ENCODE measurements at places on chromosomes 7 and 10.

GRCh38 chr7:134957005-134957404, 29.3 kb upstream of the AGBL3 start:
- DNase-seq, result no peak

- DNase-seq, result no peak
Observed at GRCh38 chr10:97570789-97571471, 1.6 kb upstream of the ANKRD2 start.

DNA sequence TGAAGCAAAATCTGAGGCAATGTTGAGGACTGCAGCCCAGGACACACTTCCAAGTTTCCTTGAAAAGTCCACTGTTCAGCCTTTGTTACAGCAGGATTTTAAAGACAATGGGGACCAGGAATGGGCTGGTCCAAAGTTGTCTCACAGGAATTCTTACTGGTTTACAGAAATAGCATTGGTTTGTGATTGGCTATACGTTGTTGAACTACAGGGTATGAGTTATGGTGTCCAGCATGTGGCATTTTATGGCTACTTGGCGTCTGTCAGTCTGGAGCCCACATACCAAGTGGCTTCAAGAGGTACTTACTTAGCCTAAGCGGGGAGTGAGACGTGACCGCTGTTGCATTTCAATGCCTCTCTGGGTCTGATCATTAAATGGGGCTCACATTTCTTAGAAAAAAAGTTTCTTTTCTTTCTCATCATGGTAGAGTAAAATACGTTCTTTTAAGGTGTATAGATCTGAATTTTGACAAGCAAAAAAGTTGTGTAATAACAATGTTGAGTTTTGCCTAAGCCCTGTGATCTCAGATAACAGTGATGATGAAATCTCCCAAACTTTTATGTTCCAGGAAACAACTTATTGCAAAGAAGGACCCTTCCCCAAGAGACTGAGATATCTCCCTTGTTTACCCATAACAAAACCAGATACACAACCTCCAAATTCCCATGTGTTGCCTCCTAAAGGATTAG, 100.0 kb upstream of the TRIM24 start:
- DNase-seq, result no peak

- peak; percentile 19 for DNase-seq
Observed at GRCh38 chr7:133434246-133434865, 181.5 kb downstream of the EXOC4 start.

GRCh38 chr10:119454316-119454715, 88.2 kb downstream of the RGS10 start:
- DNase-seq, result no peak

DNA sequence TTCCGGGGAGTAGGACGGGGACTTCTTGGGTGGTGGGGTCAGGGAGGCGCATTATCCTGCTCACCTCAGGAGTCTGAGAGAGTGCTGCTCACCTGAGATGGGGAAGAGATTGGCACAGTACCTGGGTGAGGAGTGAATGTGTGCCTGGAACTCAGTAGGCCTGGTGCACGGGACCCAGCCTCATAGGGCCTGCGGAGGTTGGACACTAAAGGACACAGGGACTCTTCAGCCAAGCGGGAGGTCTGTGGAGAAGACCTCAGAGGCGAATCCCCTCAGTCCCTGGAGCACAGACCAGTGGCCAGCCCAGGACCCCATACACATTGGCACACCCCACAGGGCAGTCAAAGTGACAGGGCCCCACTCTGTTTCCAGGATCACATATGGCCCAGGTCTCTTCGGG, 73.2 kb downstream of the OAT start:
- no peak for DNase-seq

DNA sequence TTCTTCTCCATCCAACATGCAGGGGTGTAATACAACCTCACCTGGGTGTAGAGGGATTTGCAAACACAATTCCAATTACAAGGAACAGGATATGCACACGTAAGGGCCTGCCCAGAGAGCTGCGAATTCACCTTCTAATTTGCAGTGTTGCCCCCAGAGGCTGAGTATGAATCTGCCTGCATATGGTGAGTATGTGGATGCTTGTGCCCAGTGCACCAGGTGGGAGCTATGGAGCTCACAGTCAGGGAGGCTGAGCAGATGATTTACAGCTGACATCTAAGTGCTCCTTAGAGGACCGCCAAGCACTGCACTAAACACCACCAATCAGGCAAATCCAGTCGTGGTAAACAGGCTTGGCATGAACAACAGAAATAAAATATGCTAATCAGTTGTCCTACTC, 132.0 kb downstream of the RELN start:
- DNase-seq, result no peak

DNA sequence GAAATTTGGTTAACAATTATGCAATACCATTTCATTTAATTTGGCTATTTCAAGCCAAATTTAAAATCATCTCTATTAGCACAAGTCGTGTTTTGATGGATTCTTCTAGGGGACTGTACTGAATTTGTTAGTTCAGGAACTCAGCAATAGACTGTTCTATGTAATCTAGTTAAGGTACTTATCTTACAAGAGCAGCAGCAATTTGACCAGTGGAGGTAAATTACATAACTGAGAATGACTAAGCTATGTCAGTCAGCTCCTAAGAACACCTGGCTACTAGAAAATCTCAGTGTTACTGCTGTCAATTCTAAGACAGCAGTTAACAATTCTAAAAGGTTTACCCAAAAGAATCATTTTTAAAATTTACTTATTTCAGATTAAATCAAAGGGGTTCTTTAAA, 513.9 kb upstream of the ZWINT start:
- DNase-seq, result no peak

GRCh38 chr7:12715372-12716133, 28.1 kb downstream of the ARL4A start:
- peak; percentile 88 for DNase-seq

DNA sequence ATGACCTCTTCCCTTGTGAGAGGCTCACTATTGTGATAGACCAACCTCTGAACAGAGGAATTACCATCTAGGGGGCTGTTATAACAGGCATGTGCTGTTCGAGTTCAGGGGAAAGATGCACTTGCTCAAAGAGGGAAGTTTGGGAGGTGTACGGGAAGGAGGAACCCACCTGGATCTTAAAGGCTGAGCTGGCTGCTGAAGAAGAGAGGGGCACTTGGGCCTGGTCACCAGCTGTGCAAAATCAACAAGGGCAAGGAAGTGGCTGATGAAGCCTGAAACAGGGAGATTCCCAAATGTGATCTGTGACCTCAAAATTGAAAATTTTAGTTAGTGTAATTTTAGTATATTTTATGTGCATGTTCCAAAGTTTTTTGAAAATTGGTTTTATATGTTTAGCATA, 407.2 kb downstream of the AUTS2 start:
- DNase-seq, result no peak

DNA sequence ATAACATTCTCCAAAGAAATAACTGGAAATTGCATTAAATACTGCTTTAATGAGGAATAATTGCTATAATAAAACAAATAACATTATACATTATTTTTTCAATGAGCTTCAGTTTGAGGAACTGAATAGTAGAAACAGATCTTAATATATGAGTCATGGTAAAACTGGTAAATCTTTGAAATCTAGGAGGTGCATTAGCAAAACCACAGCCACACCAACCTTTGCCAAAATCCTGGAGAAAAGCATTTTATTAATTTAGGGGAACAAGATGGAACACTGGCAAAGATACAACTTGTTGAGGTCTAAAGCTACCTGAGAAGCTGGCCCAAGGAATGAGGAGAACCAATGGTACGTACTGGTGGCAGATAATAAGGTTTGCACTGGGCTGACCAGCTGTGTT, 5.4 kb upstream of the ASL start:
- no peak for DNase-seq

DNA sequence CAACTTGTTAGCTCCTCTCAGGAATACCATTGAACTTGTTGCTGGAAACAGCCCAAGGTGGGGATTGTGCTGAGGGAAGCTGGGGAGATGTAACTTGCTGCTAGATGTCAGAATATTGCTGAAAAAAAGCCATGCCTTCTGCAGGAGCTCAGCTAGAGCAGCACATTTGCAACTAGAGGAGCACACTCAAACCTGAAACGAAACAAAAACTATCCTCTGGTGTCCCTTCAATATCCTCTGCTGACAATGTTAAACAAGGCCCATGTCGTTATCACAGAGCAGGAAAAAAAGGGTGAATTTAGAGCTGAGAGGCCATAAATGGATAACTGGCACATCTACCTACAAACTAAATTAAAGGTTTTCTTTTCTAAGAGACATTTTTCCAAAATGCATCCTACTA, 53.7 kb upstream of the MACC1 start:
- DNase-seq, result no peak

GRCh38 chr10:132696728-132697577, 89.0 kb downstream of the NKX6-2 start:
- no peak for DNase-seq

GRCh38 chr10:63922468-63923284, 401.5 kb downstream of the REEP3 start:
- DNase-seq, result no peak

DNA sequence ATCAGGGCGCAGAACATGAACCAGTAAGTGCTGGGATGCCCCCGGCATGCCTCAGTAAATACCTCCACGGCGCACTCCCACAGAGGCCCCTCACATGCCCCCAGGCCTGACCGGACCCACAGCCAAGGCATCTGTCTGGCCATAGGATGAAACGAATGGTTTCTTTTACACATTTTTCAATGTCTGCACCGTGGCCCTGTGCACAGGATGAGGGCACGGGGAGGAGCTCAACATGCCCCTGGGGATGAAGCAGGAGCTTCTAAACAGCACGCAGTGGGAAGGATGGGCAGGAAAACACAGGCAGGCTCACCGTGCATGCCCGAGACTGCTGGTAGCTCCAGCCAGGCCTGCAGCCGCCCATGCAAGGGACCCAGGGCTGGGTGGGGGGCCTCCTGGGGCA, 283.3 kb downstream of the TNS3 start:
- no peak for DNase-seq

- DNase-seq, result no peak
Observed at GRCh38 chr7:65444899-65445823, 71.5 kb downstream of the ZNF92 start.

GRCh38 chr7:52473756-52474155, 561.7 kb upstream of the POM121L12 start:
- no peak for DNase-seq

GRCh38 chr7:158646766-158647474, 57.7 kb downstream of the NCAPG2 start:
- DNase-seq, result peak; percentile 5

DNA sequence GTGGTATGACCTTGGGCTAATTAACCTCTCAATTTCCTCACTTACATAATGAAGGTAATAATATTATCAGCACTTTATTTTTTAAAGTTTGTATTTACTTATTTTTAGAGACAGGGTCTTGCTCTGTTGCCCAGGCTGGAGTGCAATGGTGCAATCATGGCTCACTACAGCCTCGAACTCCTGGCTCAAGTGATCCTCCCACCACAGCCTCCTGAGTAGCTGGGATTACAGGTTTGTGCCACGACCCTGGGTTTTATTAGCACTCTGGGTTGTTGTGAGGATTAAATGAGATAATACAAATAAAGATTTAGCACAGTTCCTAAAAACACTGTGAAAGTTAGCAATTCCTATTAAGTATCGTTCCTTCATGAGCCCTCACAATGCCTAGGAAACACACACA, 14.7 kb downstream of the BAMBI start:
- DNase-seq, result no peak

GRCh38 chr7:129386506-129386905, 47.7 kb upstream of the STRIP2 start:
- DNase-seq, result no peak

DNA sequence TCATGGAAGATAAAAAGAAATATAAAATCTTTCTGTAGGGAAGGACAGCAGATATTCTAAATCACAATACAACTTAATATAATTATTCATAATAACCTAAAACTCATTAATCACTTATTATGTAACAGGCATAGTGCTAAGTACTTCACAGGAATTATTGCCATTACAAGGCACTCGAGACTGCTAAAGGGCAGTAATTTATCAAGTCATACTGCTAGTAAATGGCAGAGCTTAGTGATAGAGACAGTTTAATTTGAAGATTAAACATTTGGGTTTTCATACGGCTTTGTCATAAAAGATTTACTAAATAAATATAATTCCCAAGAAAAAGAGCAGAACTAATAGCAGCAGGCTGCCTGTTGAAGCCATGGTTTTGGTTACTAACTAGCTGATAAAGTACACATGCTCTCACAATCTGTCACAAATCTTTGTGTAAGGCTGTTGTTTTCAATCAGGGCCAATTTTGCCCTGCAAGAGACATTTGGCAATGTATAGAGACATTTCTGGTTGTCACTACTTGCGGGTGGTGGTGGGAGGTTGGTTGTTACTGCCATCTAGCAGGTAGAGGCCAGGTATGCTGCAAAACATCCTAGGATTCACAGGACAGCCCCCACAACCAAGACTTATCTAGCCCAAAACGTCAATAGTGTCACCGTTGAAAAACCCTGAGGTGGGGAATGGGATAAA, 233.3 kb upstream of the CACNA2D1 start:
- DNase-seq, result no peak

DNA sequence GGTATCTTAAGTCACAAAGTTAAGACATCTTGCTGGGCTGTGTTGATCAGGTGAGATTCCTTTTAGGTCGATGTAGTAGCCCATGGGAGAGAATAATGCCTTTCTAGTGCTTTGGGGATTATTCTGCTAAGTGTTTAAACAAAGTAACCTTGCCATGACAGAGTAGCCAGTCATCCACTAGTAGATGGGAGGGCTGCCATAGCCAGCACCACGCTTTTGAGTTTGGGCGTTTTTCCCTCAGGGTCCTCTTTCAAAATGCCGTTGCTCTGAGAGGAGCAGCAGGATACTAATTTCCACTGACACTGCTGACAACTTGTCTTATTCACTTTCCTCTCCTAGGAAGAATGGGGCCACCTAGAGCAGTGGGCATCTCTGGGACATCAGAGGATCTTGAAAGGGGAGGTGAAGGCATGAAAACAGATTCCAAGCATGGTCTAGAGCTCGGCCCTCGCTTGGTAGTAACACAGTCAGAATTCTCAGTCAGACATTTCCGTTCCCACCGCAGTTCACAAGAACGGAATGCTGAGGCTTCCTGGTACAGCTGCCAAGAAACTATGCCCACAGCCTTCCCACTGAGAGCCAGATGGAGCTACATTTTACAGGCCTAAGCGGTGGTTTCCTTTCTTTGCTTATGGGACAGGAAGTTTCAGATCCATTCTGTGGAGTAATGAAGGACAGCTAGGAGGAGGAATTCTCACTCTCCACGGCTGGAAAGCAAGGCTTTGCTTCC, 15.3 kb upstream of the RSU1 start:
- peak; percentile 92 for DNase-seq

DNA sequence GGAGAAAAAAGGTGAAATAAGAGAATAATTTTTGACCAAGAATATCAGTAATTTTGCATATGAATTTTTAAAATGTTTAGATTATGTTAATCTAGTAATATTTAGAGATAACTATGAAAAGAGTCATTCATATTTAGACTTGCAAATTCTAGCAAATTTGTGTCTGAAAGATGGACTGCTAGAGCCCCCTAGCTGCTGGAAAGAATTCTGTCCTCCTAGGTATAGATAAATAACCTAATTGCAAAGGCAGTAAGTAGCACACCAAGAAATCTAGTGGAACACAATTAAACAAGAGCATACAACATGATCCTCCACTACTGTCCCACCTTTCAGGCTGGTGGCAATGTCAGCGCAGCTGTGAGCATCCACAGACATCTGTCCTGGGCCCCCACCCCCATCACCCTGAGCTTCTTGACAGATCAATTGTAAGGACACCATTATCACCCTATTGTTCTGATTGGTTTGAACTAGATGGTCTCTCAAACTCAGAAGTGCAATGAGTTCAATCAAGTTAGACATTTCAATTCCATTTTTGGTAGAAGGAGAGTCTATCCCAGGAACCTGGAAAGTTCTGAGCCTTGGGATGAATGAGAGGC, 15.0 kb upstream of the GFRA1 start:
- peak; percentile 62 for DNase-seq

- DNase-seq, result no peak
Observed at GRCh38 chr10:29323367-29323766, 34.5 kb downstream of the LYZL1 start.

- peak; percentile 4 for DNase-seq
Observed at GRCh38 chr10:82150123-82150900, 275.3 kb downstream of the NRG3 start.

Data from kidney capillary endothelial cell (primary cell).